ENCODE measurements at places on chromosomes 4 and X. TPM values are rescaled to one million over a fixed set of nuclear protein-coding genes. Genes with fewer than 3 reads are reported as not detected.

SLC4A4 gene
- total RNA-seq: 0.97 TPM

SOX3 gene
- not detected for total RNA-seq

PABPC4L gene
- 0.05 TPM for total RNA-seq

MAGEB1 gene
- total RNA-seq: not detected

ADAM29 gene
- total RNA-seq: not detected

C4orf51 gene
- not detected for total RNA-seq

CACNA1F gene
- not detected for total RNA-seq

FGF16 gene
- total RNA-seq: not detected

SUPT20HL1 gene
- total RNA-seq: not detected

FAM13A gene
- total RNA-seq: 7.5 TPM

ENPEP gene
- 0.06 TPM for total RNA-seq

SGCB gene
- 20.3 TPM for total RNA-seq

STAP1 gene
- total RNA-seq: not detected

NAA10 gene
- total RNA-seq: 205 TPM

EOLA1 gene
- 19.3 TPM for total RNA-seq

ANK2 gene
- total RNA-seq: 0.52 TPM

IBSP gene
- total RNA-seq: not detected

EDNRA gene
- total RNA-seq: 0.30 TPM
